KBM-7 (cell line): ENCODE measurements at places on chromosomes 11 and 22.

- no peak for DNase-seq
Observed at GRCh38 chr11:111879637-111879960, 258 bp downstream of the CFAP68 start.

GRCh38 chr11:46100670-46101069 lies 20.6 kb downstream of the PHF21A start:
- no peak for DNase-seq

DNA sequence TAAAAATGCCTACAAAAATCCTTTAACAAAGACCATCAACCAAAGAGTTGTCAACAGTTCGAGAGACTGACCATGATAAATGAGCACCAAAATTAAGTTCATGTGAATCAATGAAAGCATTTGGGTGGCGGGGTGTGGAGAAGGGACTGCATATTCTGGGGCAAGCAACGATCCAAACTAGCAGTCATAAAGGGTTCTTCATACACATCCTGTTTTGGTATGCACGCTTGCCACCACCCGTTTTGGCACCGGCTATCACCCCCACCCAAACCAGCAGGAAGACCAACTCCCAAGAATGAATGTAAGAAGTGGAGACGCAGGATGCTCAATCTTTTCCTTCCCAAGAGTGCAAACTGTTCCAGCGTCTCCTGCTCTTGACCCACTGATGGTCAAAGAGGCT lies 80.8 kb downstream of the SGSM3 start:
- no peak for DNase-seq

DNA sequence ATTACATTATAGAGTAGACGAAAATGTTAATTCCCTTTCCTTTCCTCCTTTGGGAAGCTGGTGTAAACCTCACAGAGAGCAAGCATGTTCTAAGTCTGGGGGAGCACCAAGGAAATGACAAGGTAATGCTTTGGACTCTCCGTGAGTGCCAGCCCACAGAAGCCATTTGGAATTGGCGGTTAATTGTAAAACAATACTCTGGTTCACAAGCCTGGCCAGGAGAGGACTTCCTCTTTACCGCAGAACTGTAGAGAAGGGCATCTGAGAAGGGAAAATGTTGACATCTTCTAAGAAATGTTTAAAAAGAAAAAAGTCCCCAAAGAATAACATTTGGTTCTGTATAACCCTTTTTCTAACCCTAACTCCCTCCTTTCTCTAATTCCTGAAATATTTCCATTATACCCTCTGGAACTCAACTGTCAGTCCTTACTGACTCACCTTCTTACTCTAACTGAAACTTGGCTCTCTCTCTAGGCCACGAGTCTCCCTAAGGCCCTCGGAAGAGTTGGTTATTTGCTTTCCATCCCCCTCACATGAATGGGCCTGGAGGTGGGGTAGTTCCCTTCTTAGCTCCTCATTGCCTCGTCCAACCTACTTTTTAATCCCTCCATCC lies 379.8 kb downstream of the SOX6 start:
- DNase-seq: peak; percentile 32

DNA sequence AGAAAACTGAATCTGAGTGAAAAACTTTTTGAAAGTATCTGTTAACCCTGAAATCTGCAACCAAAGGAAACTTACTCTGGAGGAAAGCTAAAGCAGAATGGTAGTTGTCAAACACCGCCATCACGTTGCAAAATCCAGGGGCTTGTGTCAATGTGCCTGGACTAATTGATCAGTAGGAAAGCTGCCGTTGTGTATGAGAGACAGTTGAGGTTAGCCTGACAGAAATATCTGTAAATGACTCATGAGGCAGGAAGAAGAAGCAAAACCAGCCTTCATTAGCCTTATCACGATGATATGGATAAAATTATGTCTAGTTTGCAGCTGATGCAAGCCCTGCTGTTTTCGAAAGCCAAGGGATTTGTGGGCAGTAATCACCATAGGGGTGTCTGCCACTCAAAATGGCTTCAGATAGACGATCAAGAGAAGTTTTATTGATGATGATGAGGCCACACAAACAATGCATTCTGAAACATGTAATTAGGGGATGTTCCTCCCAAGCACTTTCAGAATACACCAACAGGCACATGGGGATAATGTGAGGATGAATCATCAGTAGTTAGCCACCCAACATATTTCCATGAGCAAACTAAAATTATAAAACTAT lies 8.9 kb downstream of the SCGB1A1 start:
- DNase-seq: no peak

- no peak for DNase-seq
Observed at GRCh38 chr11:132336781-132337535, 966.5 kb downstream of the NTM start.

DNA sequence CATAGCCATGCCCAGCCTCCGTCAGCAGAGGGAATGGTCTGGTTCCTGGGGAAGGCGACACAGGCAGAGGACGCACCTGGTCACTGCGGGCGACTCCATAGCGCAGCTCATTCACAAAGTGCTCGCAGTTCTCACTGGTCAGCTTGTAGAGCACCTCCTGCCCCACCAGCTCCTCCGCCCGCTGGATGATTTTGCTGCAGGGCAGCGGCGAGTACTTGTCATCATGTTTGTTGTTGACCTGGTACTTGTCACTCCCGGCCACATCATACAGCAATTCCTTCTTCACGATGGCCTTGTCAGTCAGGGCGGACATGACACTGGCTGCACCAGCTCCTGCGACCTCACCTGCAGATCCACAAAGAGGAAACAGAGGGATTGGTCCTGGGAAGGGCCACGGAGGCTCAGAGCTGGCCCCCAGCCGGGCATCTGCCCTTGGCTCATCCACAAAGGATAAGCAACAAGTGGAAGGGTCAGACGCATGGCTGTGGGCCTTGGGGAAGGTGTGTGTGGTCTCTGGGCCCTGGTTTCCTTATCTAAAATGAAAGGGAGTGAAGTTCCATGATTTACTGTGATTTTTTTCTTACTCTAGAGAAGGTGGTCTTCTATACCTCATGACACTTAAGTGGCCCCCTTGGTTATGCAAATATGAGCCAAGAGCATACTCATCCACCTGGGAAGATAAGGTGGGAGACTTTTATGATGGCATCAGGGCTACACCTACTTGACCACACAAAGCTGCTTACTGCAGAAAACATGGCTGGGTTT lies 24.0 kb downstream of the PLAAT3 start:
- no peak for DNase-seq

DNA sequence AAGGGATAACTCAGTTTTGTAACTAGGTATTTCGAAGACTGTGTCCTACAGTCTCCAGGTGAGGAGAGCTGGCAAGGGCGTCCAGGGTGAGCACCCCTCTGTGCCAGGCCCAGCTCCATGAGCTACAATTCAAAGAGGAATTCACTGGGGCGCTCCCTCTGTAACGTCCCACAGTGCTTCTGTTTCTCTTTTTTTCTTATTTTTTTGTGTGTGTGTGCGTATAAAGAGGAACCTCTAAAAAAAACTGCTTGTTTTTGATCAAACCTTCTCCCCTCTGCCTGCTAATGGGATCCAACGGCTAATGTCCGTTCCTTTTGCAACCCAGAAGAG lies 17.1 kb downstream of the ASCC2 start:
- DNase-seq: no peak

DNA sequence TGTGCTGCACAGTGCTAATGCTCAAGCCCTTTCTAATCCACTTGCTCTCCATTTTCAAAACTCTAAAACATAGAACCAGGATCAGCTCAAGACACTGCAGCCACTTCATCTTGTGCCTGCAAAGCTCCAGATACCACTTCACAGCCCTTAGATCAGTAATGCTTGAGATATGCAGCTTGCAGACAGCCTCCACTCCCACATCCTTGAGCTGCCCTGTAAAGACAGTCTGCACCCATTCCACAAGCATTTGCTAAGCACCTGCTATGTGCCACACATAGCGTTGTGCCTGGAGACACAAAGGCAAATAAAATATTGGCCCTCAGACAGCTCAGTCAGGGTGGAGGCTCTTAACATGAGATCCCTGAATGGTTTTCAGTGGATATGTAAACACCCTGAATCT lies 192.5 kb upstream of the SNX19 start:
- DNase-seq: no peak

GRCh38 chr11:109089144-109089543 lies 332.8 kb upstream of the C11orf87 start:
- no peak for DNase-seq

- DNase-seq: peak; percentile 79
Observed at GRCh38 chr11:65625628-65626342, 10.2 kb downstream of the PCNX3 start.
